Aorta (tissue), 5 donors: ENCODE measurements at places on chromosomes 4 and X. TPM values are rescaled to one million over a fixed set of nuclear protein-coding genes. Genes with fewer than 3 reads are reported as not detected.

DNA sequence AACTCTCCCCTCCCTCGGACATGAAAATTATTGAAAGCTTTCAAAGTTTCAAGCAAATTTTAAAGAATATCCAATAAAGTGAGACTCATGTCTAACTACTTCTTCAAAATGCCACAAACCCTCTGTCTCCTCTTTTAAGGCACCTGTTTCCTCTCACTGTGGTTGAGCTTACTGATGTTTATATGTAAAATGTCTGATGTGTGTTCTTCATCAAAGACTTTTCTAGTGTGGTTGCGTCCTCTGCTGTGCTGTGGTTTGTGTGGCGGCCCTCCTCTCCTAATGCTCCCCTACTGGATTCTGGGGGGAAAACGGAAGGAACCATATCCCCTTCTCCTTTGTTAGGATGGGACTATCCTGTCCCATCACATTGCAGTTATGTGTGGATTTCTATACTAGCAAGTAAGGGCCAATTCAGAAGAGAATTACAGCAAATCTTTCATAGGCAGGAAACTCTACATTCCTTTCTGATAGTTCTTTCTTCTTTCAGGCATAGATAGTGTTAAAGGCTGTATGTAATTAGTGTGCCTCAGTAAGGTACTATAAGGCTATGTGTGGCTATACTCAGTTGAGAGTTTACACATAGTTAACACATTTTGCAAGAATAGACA lies 221.0 kb upstream of the GPRIN3 start:
- DNase-seq = no peak

GRCh38 chr4:47968847-47969246 lies 47.6 kb downstream of the CNGA1 start:
- no peak for DNase-seq

ANOS1 gene
- total RNA-seq = 12.1 TPM

SPARCL1 gene
- total RNA-seq = 1,668 TPM

MAGEA2 gene
- total RNA-seq = not detected

- no peak for DNase-seq
Observed at GRCh38 chrX:124940531-124940930, 379.1 kb upstream of the TEX13C start.
